ENCODE measurements at places on chromosomes 1 and 21. TPM values are rescaled to one million over a fixed set of nuclear protein-coding genes. Genes with fewer than 3 reads are reported as not detected.

TBX19 gene
- 2.5 TPM for total RNA-seq

ZNF648 gene
- not detected for total RNA-seq

CHODL gene
- 0.07 TPM for total RNA-seq

CHIA gene
- total RNA-seq, result not detected
